Mesenteric fat pad (tissue), 1 donor: ENCODE measurements at places on chromosomes 5 and 9. TPM values are rescaled to one million over a fixed set of nuclear protein-coding genes. Genes with fewer than 3 reads are reported as not detected.
A peak's percentile ranks its signal among the peaks of the same experiment; 100 is the strongest.

Gene STK32A
- total RNA-seq, result 0.51 TPM

Gene SLC6A19
- total RNA-seq, result 0.32 TPM

GRCh38 chr9:135070964-135071735 is 16.3 kb upstream of the OLFM1 start:
- peak; percentile 76 for DNase-seq

DNA sequence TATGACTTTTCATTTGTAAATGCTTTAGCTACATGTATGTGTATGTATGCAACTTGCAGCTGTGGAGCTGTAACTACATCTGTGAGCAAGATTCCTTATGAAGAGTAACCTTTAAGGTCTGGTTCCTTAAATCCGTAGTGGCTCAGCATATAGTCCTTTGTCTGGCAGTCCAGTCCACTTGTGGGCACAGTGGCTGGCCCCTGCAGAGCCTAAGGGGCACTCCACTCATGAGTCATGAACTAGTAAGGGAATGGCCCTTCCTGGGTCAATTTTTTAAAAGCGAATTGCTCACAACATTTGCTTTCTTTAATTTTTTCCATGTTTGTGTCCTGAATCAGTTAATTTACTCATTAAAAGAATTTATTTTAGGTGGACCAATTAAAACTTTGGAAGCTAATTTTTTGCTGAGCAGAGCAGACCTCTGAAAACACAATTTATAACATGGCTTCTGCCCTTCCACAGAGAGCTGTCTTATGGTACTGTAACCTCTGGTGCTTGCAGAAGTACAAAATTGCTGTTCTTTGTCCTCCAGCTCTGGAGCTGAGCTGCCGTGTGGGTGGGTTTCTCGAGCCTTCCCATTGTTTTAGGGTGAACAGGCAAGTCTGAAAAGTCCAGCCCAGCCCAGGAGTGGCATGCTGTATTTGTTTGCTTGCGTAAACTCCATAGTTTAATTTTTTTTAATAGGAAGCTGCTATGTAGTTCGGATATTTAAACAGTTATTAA is 110.1 kb downstream of the MVB12B start:
- DNase-seq, result no peak

GRCh38 chr5:143494162-143494561 is 90.7 kb upstream of the NR3C1 start:
- no peak for DNase-seq

DNA sequence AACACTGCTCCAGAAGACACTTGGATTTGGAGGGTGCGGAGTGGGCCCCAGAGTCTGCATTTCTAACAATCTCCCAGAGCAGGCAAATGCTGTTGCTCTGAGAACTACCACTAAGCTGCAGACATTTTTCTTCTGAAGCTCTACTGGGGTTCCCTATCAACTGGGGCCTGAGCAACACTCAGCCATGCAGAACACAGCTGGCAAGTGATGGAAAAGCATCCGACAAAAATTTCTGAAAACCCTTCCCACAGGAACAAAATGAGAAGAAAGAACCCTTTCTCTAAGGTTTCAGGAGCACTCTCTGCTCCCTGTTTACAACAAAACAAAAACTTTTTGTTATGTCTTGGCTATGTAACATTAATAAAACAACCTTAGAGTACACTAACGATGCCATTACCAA is 516.9 kb downstream of the CTNND2 start:
- no peak for DNase-seq

DNA sequence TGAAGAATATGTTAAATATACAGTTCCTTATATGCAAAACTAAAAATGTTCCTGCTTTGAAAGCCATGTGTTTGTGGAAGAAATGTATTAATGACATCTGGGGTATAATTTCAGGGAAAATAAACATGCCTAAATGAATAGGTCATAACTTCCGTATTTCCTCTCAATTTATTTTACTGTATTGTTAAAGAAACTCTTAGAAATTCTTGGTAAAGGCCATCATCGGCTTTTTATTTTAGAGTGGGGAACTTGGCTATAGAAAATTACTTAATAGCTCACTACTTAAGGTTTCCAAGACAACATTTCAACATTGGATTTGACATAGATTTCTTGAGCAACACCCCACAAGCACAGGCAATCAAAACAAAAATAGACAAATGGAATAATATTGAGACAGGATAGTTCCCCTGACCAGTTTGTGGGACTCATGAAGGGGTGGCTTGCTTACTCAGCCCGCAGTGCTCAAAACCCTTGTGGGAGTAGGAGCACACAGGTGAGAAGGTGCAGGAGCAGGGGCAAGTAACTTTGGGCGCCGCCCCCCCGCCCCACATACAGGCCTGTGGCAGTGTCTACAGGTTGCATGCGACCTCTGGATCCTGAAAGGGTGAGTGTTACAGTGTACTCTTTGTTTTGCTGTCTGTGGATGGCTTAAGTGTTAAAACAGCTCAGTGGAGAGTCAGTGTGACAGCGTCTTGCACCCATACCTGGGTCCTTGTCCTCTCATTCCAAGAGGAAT is 891.4 kb upstream of the C9orf72 start:
- DNase-seq, result no peak

- no peak for DNase-seq
Measured at GRCh38 chr9:16485575-16486321, 384.7 kb downstream of the BNC2 start.

DNA sequence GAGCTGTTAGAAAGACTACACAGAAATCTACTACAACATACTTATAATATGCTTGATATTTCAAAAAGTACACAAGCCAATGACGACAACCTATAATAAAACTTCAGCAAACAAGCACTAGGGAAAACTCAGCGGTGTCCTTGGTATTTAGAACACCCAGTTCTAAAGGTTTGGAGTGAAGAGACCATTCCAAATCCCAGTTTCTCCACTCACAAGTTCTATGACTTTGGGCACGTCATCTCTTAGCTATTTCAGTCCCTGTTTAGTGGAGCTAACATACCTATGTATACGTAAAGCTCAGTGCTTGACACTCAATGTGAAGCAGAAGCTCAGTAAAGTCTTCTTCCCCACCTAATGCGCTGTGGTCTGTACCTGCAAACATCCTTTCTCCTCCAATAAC is 52.8 kb downstream of the MLLT3 start:
- DNase-seq, result no peak

DNA sequence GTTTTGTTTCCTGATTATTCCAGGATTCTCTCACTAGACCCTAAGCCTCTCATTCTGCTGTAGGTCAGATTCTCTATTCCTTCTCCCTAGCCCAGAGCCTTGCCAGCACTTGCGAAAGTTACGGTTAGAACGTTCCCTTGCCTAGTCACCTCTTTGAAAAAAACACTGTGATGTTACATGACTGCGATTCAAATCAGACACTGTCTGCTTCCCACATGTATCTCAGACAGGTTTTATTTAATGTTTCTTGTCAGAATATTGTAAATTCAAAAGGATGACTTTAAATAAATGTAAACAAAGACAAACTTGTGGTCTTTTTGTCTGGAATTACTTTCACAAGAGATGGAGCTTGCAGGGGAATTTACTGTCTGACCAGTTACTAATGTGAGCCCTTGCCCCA is 116.5 kb upstream of the OTULINL start:
- DNase-seq, result no peak

GRCh38 chr5:169415371-169415770 is 114.4 kb upstream of the SLIT3 start:
- DNase-seq, result no peak

DNA sequence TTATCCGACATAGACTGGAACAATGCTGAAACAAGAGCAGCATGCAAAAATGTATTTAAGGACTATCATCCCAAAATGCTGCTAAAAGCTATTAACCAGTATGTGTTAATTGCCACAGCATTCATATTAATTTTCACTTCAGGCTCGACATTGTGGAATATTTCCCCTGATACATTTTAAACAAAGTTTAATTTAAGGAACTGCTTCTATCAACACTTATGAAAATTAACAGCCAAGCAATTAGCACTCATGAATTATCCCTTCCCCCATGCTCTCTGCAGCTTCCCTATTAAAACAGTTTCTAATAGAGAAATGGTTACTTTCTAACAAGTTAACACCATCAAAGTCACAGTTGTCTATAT is 54.8 kb downstream of the MAPKAP1 start:
- DNase-seq, result no peak
